Thyroid gland (tissue), 4 donors: ENCODE measurements at places on chromosomes 6 and 20. TPM values are rescaled to one million over a fixed set of nuclear protein-coding genes. Genes with fewer than 3 reads are reported as not detected.

TMEM244 gene
- total RNA-seq = not detected

CTCFL gene
- total RNA-seq = not detected

FRK gene
- 2.3 TPM for total RNA-seq

OR2B6 gene
- total RNA-seq = not detected

ZNF391 gene
- 11.0 TPM for total RNA-seq

ACSS1 gene
- 48.0 TPM for total RNA-seq

SEL1L2 gene
- total RNA-seq = not detected

RAD21L1 gene
- not detected for total RNA-seq

RSPH9 gene
- total RNA-seq = not detected

MCHR2 gene
- total RNA-seq = not detected

HLA-F gene
- total RNA-seq = 34.4 TPM

SLC12A5 gene
- total RNA-seq = not detected

BANF2 gene
- 15.2 TPM for total RNA-seq

DNA sequence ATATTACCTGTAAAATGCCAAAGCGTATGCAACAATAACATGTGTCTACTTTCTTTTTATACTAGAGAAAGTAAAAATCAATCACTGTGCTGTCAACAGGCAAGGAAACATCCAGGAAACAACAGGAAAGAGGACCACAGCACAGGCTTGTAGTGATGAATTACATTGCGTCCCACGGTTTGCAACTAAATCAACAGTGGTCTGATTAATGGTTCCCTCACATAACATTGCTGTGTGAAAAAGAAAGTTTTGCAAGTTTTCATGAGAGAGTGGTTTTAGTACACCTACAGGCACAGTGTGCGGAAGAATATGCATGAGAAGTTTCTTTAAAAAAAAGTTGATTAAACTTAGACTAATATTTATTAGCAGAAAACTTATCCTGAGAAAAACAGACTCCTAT is 329.5 kb upstream of the HSF2 start:
- H3K4me3 ChIP-seq = no peak overlapping the region
- H3K27me3 ChIP-seq = no peaks in the 10 kb centered on the region
- H3K27ac ChIP-seq = no peak overlapping the region
- H3K36me3 ChIP-seq = no peaks in the 10 kb centered on the region

DNA sequence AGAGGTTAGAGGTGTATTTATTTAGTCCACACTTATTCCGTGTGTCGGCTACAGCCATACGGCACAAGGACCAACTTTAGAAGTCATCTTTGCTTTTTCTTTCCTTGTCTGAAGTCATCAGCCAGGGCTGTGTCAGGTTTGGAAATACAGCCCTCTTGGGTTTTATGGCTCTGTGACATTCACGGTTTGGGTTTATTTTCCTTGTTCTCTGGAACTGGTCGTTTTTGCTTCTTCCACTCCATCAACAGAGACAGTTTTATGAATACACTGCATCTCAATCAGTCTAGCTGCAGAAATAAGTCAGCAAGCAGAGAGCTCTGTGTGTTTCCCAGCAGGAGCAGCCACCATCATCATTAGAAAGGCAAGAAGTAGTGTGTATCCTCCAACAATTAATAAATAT is 132.5 kb downstream of the TBC1D7 start:
- no peak overlapping the region for H3K4me3 ChIP-seq
- no peak overlapping the region for H3K27ac ChIP-seq
- no peak for DNase-seq
- no peaks in the 10 kb centered on the region for H3K36me3 ChIP-seq

DNA sequence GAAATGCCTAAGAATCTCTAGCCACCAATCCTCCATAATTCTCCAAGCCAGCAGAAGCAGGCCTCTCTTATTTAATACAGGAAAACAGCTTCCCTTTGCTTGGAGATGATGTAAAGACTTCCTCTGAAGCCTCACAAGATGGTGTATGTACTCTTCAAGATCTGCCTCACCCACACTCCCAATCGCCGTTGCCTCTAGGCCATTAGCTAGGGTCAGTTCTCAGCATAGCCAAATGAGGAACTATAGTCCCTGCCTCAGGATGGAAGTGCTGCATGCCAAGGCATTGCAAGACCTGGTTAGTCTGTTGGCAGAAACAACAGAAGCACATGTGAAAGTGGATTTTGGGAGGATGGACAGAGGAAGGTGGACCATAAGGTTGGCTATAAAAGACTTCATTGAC is 139.1 kb downstream of the SCML4 start:
- DNase-seq = no peak
- no peaks in the 10 kb centered on the region for H3K4me1 ChIP-seq
- H3K27ac ChIP-seq = no peak overlapping the region

- no peaks in the 10 kb centered on the region for H3K36me3 ChIP-seq
- peaks cover 3% of the 10 kb centered on the region for H3K4me1 ChIP-seq
- H3K27me3 ChIP-seq = no peaks in the 10 kb centered on the region
- no peak for DNase-seq
Observed at GRCh38 chr6:137637121-137637520, 142.9 kb upstream of the OLIG3 start.

- no peaks in the 10 kb centered on the region for H3K27me3 ChIP-seq
- peaks cover 27% of the 10 kb centered on the region for H3K36me3 ChIP-seq
- no peak overlapping the region for H3K27ac ChIP-seq
- no peak overlapping the region for H3K4me3 ChIP-seq
- no peak for DNase-seq
- H3K4me1 ChIP-seq = peaks cover 28% of the 10 kb centered on the region
Observed at GRCh38 chr6:37480118-37480736, 19.5 kb downstream of the CCDC167 start.

- no peak overlapping the region for H3K27ac ChIP-seq
- no peaks in the 10 kb centered on the region for H3K27me3 ChIP-seq
- H3K4me3 ChIP-seq = no peak overlapping the region
- H3K4me1 ChIP-seq = peaks cover 38% of the 10 kb centered on the region
- H3K36me3 ChIP-seq = peaks cover 16% of the 10 kb centered on the region
- DNase-seq = no peak
Observed at GRCh38 chr6:33206027-33206863, 1.8 kb downstream of the HSD17B8 start.

DNA sequence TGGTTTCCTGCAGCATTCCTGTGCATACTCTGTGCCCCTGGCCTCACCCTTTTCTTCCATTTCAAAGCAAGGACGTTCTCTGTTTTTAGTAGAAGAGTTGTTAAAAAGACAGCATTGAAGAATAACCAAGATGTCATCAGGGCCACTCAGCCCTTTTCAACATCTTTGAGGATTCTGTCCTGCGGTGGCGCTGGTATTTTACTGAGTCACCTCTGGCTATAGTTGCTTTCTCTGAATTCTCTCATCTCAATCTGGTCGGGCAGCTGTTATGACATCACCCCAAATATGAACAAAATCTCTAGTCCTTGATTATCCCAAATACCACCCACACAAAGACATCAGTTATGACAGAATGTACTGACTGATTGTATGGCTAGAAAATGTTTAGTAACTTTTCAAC is 204.2 kb downstream of the GRIK2 start:
- no peak overlapping the region for H3K4me3 ChIP-seq
- no peak for DNase-seq
- H3K36me3 ChIP-seq = no peaks in the 10 kb centered on the region
- H3K27ac ChIP-seq = no peak overlapping the region
- no peaks in the 10 kb centered on the region for H3K4me1 ChIP-seq

DNA sequence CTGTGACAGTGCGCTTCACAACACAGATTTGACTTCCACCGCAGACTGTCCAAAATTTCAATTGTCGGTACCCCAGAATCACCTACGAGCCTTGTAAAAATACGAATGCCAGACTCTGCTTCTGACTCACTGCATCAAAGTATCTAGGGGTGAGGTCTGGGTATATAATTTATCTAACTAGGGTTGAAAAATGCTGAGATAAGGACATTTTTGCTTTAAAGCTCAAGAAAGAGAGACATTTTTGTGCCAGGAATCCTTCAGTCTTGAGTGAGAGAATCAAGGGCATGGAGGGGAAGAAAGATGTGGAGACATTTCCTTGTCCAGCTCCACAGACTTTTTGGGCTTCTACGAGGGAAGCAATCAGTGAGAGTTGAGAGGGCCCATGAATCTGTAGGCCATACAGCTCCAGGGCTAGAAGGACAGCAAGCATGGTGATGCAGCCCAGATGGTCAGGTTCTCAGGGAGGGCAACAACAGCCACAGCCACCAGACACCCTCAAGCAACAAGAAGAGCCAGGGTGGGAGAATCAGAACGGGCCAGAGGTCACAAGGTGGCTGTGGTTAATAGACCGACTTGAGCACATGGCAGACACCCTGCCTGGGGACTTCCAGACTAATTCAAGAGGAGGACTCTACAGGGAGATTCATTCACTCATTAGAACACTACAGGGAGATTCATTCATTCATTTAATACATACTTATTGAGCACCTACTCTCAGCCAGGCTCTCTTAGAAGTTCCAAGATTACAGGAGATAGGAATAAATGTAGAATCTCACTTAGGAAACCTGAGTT is 211.1 kb upstream of the PRDM1 start:
- no peaks in the 10 kb centered on the region for H3K27me3 ChIP-seq
- H3K36me3 ChIP-seq = no peaks in the 10 kb centered on the region
- no peak overlapping the region for H3K27ac ChIP-seq
- peaks cover 12% of the 10 kb centered on the region for H3K4me1 ChIP-seq

- H3K27ac ChIP-seq = peak overlapping the region; percentile 95
Observed at GRCh38 chr6:110877569-110877968, 3.0 kb downstream of the AMD1 start.

DNA sequence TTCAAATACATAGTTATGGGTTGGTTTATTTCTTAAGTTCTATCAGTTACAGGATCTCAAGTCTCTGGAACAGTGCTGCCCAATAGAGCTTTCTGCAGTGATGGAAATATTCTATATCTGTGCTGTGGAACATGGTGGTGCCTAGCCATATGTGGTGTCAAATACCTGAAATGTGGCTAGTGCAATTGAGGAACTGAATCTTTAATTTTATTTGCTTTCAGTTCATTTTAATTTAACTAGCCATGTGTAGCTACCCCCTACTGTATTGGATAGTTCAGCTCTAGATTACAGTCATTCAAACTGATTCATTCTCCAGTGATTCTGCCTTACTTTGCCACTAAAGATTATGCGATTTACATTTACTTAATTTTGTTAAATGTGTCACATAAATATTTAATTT is 503.2 kb downstream of the CDKAL1 start:
- no peaks in the 10 kb centered on the region for H3K27me3 ChIP-seq
- H3K4me3 ChIP-seq = no peak overlapping the region
- H3K36me3 ChIP-seq = no peaks in the 10 kb centered on the region

GRCh38 chr20:10359621-10360040 is 74.4 kb downstream of the MKKS start:
- H3K4me1 ChIP-seq = no peaks in the 10 kb centered on the region
- H3K36me3 ChIP-seq = no peaks in the 10 kb centered on the region
- no peaks in the 10 kb centered on the region for H3K27me3 ChIP-seq
- H3K4me3 ChIP-seq = no peak overlapping the region

GRCh38 chr6:38792356-38792755 is 77.2 kb downstream of the DNAH8 start:
- no peak for DNase-seq
- no peaks in the 10 kb centered on the region for H3K36me3 ChIP-seq
- H3K4me3 ChIP-seq = no peak overlapping the region
- peaks cover 5% of the 10 kb centered on the region for H3K4me1 ChIP-seq

- no peak overlapping the region for H3K27ac ChIP-seq
- H3K36me3 ChIP-seq = no peaks in the 10 kb centered on the region
- H3K4me1 ChIP-seq = no peaks in the 10 kb centered on the region
- no peak for DNase-seq
- no peak overlapping the region for H3K4me3 ChIP-seq
Observed at GRCh38 chr6:88548891-88549505, 382.9 kb upstream of the CNR1 start.

DNA sequence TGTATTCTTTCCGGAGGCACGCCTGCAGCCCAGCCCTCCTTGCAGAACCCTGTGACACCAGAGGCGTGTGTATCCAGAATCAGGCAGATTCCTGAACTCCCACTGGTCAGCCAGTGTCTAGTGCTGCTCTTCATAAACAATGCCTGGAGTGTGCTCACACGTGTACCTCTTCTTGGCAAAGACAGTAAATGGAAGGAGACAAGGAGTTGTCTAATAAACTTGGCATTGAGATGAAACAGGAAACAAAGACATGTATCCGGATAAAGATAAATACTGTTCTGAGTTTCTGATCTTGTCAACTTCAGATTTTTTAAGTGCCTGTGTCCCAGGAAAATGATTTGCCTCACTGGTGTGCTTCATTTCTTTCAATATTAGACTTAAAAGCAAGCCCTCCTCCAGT is 1.7 kb downstream of the RPS6KA2 start:
- H3K4me3 ChIP-seq = peak overlapping the region; percentile 82
- H3K4me1 ChIP-seq = peaks cover 63% of the 10 kb centered on the region
- peak overlapping the region; percentile 89 for H3K27ac ChIP-seq
- H3K27me3 ChIP-seq = no peaks in the 10 kb centered on the region
- no peaks in the 10 kb centered on the region for H3K36me3 ChIP-seq

DNA sequence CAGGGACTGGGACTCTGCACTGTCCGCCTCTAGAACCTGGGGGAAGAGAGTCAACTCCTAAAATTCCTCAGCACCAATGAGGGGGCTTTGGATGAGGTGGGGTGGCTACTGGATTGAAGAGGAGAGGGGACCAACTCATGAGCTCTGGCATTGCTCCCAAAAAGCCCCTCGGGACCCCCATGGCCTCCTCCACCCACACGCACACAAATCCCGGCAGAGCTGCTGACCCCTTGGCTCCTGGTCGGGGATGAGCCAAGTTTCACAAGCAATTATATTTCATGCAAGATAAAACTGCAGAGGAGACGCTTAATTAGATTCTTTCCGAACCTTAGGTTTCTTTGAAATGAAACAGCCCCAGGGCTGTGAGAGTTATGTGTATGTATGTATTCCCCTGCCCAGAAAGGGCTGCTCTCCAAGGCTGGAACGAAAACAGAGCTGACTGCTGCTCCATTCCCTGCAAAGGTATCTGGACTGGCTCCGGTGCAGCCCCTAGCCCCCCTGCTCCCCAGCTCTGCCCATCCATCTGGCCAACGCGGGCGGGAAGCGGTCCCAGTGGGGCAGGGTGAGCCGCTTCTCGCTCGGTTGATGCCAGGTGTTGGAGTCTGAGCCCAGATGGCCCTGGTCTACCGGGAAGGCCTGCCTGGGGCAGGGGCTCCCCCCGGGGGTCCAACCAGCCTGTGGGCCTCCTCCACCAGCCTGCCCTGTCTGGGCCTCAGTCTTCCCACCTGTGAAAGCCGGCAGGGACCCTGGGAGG is 46.8 kb upstream of the STX16 start:
- no peaks in the 10 kb centered on the region for H3K27me3 ChIP-seq
- no peak for DNase-seq
- no peaks in the 10 kb centered on the region for H3K36me3 ChIP-seq
- no peak overlapping the region for H3K27ac ChIP-seq
- H3K4me3 ChIP-seq = no peak overlapping the region
- H3K4me1 ChIP-seq = no peaks in the 10 kb centered on the region

GRCh38 chr6:160043784-160044183 is 74.9 kb downstream of the IGF2R start:
- H3K27me3 ChIP-seq = no peaks in the 10 kb centered on the region
- H3K27ac ChIP-seq = no peak overlapping the region
- H3K4me1 ChIP-seq = peaks cover 13% of the 10 kb centered on the region
- DNase-seq = no peak

DNA sequence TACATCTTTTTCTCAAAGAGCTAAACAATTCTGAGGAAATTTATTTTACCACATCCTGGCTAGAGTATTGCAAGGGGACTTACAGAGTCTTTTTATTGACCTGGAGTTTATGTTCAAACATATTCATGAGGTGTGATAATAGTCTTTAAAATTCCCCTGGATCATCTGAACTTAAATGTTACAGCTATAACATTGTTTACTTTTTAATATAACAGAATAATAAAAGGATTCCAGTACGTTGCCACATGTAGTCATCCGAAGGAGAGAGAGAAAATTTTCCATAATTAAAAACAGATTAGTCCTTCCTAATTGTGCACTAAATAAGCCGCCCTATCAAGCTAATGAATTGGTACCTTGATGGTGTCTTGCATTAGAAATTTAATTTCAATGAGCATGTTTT is 765.4 kb upstream of the MAP3K7 start:
- no peak overlapping the region for H3K27ac ChIP-seq
- no peak overlapping the region for H3K4me3 ChIP-seq
- H3K27me3 ChIP-seq = no peaks in the 10 kb centered on the region
- no peak for DNase-seq
